ENCODE measurements at places on chromosomes 16 and 17. TPM values are rescaled to one million over a fixed set of nuclear protein-coding genes. Genes with fewer than 3 reads are reported as not detected.

Gene TP53TG3C
- total RNA-seq = not detected

Gene TEPSIN
- 23.1 TPM for total RNA-seq

Gene SALL1
- total RNA-seq = 0.45 TPM

Gene CYGB
- total RNA-seq = 55.6 TPM

Gene C16orf90
- not detected for total RNA-seq

Gene RAB26
- total RNA-seq = not detected

Gene PTGES3L
- not detected for total RNA-seq

Gene ARHGAP23
- 63.4 TPM for total RNA-seq

Gene TADA2A
- total RNA-seq = 19.4 TPM

Gene C16orf92
- total RNA-seq = not detected

GRCh38 chr17:7632492-7632894 lies 2.6 kb downstream of the SHBG start:
- no peak for DNase-seq

DNA sequence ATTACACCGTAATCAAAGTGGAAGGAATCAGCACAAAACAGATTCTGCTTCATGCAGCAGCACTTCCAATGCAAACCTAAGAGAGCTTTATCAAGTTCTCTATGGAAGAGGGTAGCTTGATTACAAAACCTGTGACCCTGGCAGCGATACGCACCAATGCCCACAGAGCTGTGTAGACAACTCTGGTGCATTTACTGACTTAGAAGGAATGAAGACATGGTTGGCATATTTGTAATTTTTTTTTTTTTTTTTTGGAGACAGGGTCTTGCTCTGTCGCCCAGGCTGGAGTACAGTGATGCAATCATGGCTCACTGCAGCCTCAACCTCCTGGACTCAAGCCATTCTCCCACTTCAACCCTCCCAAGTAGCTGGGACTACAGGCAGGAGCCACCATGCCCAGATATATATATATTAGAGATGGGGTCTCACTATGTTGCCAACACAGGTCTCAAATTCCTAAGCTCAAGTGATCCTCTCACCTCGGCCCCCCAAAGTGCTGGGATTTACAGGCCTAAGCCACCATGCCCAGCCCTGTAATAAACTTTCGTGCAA lies 49.4 kb downstream of the XPO6 start:
- DNase-seq = no peak

DNA sequence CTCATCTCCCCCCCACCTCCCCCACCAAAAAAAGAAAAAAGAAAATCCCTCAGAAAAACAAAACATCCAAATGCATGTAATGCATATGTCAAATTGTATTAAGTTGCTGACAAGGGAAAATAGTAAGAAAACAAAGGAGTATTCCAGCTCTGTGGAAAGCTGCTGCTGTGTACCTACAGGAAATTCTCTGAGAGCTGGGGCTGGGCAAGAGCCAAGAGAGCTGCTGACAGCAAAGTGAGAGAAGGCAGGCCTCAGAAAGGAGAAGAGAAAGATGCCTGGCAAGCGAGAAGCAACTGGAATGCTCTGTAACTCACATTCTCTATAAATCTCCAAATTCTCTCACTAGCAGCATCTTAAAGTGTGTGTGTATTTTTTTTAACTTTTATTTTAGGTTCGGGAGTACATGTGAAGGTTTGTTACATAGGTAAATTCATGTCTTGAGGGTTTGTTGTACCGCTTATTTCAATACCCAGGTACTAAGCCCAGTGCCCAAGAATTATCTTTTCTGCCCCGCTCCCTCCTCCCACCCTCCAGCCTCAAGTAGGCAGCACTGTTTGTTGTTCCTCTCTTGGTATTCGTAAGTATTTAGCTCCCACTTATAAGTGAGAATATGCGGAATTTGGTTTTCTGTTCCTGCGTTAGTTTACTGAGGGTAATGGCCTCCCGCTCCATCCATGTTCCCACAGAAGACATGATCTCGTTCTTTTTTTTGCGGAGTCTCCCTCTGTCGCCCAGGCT lies 24.4 kb downstream of the CNTROB start:
- DNase-seq = no peak

GRCh38 chr17:68613739-68614298 lies 12.7 kb upstream of the FAM20A start:
- no peak for DNase-seq

DNA sequence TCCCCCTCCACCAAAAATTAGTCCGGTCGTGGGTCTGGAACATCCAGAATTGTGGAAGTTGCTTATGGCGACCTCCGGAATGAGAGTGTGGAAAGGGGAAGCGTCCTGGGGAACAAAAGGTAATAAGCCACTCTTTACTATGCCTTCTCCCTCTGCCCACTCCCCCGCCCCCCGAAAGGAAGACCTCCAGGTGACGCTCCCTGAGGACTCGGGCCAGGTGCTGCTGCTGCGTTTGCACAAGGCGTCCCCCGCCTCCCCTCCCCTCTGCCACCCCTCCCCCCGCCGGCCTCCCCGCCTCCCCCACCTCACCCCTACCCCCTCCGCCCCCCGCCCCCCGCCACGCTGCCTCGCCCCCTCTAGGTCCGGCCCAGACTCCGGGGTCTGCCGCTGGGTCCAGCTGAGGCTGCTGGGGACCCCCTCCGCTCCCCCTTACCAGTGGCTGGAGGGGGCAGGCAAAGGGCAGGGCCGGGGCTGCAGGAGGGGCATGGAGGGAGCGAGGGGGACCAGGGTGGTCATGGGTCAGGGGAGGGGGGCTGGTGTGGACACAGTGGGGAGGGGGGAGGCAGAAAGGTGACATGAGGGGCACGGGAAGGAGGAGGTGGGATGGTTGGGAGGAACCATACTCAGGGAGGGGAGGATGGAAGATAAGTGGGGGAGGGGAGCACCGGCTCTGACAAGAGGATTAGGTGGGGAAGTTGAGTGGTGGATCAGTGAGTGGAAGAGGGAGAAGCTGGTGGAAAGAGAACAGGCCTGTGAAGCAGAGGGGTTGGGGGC lies 23.6 kb downstream of the ALOX12B start:
- no peak for DNase-seq

- DNase-seq = no peak
These were observed 70.7 kb downstream of the RPTOR start for GRCh38 chr17:80615376-80615775.

DNA sequence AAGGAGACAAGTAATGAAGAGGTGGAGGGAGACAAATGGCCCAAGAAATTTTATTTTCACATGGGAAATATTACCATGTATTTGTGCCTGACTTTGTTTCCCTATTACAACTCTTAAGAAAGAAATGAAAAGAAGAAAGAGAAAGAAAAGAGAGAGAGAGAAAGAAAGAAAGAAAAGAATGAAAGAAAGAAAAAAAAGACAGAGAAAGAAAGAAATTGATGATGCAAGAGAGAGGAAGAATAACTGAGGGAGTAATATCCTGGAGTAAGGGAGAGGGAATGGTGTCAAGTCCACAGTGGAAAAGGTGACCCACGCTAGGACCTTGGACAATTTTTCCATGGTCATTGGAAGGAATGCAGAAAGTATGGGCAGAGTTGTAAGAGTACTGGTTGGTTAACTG lies 10.1 kb upstream of the ACSM3 start:
- DNase-seq = no peak

- no peak for DNase-seq
These were observed 12.0 kb downstream of the VAC14 start for GRCh38 chr16:70788668-70789594.

- DNase-seq = no peak
These were observed 11.6 kb upstream of the MPHOSPH6 start for GRCh38 chr16:82181461-82182185.

DNA sequence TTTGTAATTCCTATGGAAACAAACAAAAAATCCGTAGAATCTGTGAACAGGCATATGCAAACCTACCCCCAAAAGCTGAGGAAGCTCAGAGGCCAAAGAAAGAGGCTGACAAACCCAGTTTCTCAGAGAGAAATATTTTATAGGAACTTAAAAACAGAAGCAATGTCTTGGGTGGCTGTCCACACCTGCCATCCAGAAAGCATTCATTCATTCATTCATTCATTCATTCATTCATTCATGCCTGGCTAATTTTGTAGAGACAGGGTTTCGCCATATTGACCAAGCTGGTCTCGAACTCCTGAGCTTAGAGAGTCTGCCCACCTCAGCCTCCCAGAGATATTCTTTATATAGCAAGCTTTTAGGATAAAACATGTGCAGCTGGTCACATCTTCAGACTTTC lies 154.3 kb downstream of the MRTFB start:
- no peak for DNase-seq

- peak; percentile 41 for DNase-seq
These were observed 120.9 kb upstream of the LHX1 start for GRCh38 chr17:36816214-36816906.

DNA sequence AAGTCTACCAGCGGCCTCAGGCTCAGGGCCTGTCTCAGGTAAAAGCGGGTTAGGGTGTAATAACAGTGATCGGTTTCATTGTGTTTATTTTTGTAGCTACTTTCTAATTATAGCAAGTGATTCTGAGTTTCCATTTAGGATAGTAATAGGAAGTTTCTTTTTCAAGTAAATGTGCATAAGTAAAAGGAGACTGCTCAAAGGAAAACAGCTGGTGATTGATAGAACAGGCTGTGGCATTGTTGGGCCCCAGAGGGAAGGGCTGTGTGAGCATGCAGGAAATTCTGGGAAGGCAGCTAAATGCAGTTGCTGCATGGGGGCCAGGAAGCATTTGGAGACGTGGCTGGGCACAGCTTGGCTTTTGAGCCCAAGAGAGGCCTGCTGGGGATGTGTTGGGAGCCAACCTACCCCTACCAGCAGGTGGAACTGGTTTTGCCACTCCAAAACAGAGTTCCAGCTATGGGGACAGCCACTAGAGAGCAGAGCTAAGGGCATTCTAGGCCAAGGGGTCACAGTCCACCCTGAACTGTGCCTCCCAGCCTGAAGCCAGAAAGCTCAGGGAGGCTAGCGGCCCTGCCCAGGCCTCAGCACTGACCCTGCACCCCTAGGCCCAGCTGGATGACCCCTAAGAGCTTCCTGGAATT lies 12.6 kb downstream of the SNX20 start:
- no peak for DNase-seq

- peak; percentile 84 for DNase-seq
These were observed 55.9 kb downstream of the TBC1D16 start for GRCh38 chr17:79979816-79980215.

GRCh38 chr17:31394544-31394943 lies 3.1 kb downstream of the RAB11FIP4 start:
- peak; percentile 60 for DNase-seq

DNA sequence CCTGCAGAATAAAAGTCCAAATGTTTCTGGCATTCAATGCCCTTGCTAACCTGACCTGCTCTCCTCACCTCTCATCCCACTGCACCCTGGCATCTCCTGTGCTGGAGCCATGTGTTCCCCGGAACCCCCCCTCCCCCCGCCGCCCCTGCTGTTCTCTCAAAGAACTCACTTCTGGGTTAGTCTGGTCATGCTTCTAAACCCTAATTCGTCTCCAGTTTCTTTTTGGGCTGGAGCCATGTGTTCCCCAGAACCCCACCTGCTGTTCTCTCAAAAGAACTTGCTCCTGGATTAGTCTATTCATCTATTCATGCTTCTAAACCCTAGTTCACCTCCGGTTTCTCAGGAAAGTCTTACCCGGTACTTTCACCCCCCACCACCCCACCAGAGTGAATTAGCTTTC lies 808 bp upstream of the ALOX15 start:
- DNase-seq = no peak

GRCh38 chr16:47141773-47142485 lies 1.8 kb downstream of the NETO2 start:
- DNase-seq = no peak

- no peak for DNase-seq
These were observed 273.4 kb downstream of the CPPED1 start for GRCh38 chr16:12530302-12530701.

DNA sequence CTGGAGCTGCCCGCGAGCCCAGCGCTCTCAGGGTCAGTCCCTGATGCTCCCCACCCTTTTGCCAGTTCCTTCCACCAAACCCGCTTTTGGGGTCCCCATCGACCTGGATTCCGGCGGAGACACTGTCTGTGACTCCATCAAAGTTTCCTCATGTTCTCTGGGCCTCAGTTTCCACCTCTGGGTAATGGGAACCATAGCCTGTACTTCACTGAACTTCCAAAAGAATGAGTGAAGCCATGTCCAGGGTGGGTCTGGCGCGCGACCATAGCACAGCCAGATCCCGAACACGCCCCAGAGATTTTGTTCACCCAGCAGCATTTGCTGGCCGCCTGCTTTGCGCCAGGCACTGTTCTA lies 327 bp downstream of the SDR42E2 start:
- DNase-seq = no peak

DNA sequence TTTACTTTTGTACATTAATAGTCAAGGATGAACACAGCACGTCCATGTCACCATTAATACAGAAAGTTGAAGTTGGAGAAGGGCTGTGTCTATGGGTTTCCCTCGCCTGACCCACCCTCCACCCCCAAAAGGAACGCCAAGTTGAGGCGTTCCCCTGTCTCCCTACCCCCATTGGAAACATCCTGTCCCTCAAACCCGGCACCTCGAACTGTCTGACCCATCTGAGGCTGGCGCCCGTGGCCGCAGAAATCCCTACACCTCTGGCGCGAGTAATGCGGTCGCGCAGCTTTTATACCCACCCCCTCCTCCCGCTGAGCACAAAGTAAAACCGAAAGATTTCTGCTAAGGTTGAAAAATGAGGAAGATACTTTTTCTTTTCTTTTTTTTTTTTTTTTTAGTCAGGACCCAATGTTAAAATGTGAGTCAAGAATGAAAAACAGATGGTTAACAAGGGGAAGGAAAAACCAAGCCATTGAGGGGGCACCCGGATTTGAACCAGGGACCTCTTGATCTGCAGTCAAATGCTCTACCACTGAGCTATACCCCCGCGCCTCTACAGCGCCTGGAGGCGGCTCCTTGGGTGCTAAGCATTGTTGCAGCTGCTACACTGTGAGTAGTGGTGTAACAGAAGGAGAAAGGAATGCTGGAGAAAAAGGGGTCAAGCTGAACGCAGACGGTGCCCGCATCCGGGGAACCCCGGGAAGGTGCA lies 887 bp upstream of the LASP1 start:
- DNase-seq = peak; percentile 98

- DNase-seq = no peak
These were observed 9.3 kb downstream of the ZNF263 start for GRCh38 chr16:3292604-3293003.

DNA sequence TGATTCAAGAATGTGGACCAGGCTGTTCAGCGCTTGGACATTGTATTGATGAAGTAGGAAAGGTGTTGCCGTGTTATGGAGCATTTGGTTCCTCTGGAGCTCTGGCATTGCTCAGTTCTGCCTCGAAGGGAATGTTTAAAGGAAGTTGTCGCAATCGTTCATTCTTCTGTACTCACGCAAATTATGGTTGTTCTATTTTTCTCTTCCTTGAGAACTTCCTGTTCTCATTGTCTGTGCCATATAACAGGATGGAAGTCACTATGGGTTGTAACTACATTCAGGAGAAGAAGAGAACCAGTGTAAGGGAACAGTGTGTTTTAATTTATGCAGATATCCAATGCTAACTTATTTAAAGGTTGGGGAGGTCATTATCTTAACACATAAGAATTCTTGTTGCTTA lies 13.0 kb downstream of the PCTP start:
- no peak for DNase-seq

GRCh38 chr17:75352079-75352569 lies 53.4 kb downstream of the GRB2 start:
- DNase-seq = no peak

All from mesenteric fat pad (tissue), 1 donor.